ENCODE measurements at places on chromosomes 1 and 21.
A peak's percentile ranks its signal among the peaks of the same experiment; 100 is the strongest.

DNA sequence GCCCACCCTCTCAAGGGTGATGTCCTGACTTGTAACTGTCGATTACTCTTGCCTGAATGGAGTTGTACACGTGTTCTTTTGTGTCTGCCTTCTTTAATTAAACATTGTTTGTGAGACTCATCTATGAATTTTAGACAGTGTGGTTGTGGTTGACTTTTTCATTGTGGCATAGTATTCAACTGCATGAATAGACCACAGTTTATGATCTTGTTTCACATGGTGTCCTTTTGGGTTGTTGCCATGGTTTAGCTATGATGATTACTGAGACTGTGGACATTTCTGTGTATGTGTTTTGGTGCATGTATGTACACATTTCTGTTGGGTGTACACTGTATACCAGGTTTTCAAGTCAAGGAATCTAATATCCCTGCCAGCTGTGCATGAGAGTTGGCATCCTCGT lies 30.1 kb downstream of the PRMT2 start:
- DNase-seq = no peak

DNA sequence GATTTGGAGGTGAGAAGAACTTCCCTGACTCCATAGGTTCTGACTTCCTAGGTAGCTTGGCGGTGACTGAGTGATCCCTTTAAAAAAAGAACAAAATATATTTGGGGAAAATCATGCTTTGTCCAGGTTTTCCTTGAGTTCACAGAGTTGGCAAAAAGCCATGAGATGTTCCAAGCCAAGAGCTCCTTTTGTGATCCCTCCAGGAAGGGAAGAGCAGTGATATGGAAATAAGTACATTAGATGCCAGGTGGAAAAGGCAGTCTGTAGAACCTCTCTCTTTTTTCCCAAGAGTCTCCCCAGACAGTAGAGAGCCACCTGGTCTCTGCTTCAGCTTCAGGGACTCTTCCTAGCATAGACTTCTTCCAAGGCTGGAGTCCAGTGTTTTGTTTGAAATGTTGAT lies 10.2 kb downstream of the TLCD4 start:
- DNase-seq = no peak

GRCh38 chr1:60141276-60141675 lies 67.7 kb upstream of the C1orf87 start:
- no peak for DNase-seq

DNA sequence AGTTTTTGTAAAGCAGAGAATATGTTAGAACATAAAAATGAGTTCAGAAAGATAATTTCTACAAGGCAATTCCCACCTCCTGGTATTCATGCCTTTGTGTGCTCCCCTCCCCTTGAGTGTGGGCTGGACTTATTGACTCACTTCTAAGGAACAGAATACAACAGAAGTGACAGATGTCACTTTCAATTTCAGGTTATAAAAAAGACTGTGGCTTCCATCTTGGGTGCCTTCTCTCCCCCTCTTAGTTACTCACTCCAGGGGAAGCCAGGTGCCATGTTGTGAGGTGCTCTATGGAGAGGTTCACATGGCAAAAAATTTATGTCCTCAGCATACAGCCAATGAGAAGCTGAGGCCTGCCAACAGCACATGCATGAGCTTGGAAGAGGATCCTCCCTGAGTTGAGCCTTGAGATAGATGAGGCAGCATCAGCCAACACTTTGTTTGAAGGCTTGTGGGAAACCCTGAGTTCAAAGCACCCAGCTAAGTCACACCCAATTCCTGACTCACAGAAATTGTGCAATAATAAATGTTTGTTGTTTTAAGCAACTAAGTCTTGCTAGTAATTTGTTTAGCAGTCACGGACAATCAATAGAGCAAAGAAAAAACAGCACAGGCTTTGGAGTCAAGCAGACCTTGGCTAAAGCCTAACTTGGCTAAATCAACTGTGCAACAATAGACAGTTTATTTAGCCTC lies 73.5 kb upstream of the NGF start:
- peak; percentile 19 for DNase-seq

DNA sequence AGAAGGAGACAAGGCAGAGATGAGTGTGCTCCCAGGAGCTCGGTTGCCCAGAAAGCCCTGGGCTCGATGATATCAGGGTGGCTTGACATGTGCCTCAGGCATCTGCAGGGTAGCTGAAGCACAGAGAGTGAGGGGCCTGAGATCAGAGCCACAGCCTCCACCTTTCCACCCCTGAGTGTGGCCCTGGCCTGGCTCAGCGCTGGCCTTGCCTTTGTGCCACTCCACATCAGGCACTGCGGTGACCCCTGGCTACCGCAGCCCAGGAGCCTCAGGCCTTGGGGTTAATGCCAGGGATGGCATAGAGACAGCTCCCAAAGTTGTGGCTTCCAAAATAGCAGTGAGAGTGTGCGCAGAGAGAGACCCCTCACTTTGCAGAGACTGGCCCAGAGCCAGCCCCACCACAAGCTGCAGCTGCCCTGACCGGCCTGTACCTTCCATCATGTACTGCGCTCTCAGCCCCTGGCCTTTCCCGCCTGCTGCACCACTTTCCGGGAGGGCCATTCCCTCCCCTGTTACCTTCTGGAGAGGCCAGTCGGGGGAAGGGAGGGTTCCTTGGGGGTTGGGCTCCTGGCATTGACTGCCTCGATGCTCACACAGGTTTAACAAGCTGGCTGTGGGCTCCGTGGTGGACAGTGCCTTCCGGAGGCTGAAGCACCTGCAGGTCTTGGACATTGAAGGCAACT lies 19.5 kb downstream of the PODN start:
- no peak for DNase-seq

- no peak for DNase-seq
Observed at GRCh38 chr1:30597711-30598110, 125.7 kb downstream of the MATN1 start.

All from fibroblast of skin of abdomen (primary cell).